ENCODE measurements at places on chromosomes 7 and 10.

GRCh38 chr7:4549681-4550080 is 132.4 kb upstream of the FOXK1 start:
- no peak for DNase-seq

- no peak for DNase-seq
Measured at GRCh38 chr10:72173619-72174296, 42.1 kb upstream of the ANAPC16 start.

- no peak for DNase-seq
Measured at GRCh38 chr7:119685906-119686305, 587.1 kb upstream of the KCND2 start.

DNA sequence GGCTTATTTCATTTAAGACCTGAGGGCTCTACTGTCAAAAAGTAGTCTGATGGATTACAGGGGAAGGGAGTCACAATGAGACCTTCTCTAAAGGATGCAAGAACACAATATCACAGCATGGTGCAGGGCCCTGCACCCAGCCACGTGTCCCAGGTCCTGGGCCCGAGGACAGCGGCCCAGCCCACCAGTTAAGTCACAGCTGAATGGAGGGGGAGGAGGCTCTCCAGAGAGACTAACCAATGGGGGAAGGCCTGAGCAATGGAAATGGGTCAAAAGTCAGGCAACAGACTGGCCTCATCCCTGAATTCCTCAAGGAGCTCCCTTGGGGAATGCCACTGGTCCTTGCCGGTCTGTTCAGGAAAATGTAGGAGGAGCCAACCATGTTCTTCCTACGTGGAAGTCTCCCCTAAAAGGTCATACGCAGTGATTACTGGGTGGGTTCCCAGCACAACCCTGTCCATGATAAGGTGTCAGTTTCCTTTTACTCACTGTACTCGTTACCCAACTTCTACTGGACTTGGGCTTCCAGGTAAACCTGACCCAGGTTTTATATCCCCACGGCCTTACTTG is 28.3 kb downstream of the CCDC3 start:
- DNase-seq: no peak

GRCh38 chr10:117417196-117417595 is 42.0 kb upstream of the PDZD8 start:
- no peak for DNase-seq

GRCh38 chr7:128848289-128849155 is 14.1 kb upstream of the ATP6V1F start:
- no peak for DNase-seq

DNA sequence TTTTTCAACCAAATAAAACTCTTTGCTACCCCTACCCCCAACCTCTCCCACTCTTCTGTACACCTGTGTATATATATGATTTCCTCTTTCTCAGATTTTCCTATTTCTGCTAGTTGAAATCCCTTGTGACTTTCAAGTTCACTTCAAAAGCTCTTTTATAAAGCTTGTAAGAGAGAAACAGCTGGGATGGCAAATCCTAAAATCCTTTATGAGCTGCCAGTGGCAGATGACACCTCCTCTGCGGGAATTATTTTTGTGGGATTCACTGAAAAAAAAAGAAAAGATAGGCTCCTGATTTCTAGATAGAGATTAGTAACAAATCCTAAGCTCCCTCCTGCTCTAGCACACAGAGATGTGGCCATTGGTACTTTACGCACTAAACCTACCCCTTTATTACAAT is 92.9 kb downstream of the AHR start:
- DNase-seq: no peak

GRCh38 chr10:130231251-130231741 is 95.1 kb downstream of the GLRX3 start:
- DNase-seq: no peak

GRCh38 chr10:62467527-62467926 is 93.4 kb downstream of the ZNF365 start:
- no peak for DNase-seq

DNA sequence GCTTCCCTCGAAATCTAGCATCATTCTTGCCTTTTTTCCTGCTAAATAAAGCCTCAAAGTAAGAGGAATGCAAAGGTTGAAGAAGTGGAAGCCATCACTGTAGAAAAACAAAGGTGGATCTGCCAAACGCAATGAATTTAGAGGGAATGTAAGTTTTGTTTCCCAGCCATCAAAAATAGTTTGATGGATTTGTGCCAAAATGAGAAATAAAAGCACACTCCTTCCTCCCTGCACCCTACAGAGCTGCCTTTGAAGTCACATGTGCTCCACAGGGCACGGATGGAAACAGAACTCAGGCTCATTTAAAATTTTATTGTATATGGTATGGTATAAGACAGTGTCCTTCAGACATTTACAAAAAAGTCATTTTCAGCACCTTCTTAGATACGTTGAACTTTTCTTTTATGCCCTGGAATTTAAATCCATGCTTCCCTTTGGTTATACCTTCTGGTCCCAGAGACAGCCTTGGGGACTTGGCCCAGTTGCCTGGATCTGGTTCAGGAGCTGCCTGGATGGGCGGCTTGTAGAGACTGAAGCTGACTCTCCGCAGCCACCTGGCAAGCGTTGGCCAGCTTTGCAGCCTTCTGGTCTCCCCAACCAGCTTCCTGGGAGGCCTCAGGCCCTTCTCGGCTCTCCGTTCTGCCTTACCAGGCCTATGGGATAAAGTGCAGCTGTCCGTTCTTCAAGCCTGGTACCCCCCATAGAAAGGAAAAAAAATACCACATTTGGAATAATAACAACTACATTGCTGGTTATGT is 228.5 kb upstream of the NEBL start:
- DNase-seq: no peak

GRCh38 chr7:154696556-154696955 is 306.4 kb downstream of the PAXIP1 start:
- no peak for DNase-seq

DNA sequence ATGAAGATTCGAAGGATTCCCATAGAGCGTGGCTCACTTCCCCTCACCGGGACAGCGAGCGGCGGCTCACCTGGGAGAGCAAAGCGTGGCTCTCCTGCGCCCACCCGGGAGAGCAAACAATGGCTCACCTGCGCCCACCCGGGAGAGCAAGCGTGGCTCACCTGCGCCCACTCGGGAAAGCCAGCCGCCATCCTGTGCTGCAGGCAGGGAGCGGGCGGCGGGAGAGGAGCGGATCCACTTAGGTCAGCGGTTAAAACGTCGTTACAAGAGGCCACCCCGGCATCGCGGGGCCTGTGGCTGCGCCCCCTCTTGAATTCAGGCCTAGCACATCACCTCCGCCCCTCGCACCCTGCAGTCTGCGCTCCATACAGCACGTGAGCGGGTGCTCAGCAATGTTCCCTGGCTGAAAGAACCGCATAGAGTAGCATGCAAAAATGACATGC is 461 bp upstream of the FIGNL1 start:
- peak; percentile 16 for DNase-seq

GRCh38 chr10:80462981-80463741 is 9.1 kb downstream of the TSPAN14 start:
- DNase-seq: no peak

DNA sequence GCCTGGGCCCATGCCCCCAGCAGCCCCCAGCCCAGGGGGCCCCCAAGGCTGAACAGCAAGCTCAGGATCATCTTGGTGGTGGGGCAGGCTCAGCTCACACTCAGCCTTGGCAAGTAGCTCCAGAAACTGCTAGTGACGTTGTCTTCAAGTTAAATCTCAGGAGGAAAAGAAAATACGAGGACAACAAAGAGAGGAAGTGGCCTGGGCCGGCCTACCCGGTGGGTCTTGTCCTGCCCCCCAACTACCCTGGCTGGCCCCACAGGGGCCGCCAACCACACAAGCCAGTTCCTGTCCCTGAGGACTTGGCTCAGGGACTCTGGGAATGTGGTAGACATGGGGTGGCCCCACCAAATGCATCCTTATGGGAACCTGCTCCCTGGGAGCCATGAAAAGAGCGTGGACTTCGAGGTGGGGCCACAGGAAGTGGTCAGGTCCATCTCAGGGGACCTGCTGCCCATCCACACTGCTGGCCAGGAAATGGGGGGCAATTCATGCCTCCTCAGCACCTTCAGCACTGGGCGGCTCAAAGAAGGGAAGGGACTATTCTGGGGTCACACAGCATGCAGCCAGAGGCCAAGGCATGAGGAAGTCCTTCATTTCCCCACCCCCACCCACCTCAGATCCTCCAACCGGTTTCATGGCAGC is at the start of gene MMRN2:
Gene MMRN2 (minus strand): TSS at position 145 of the 645 bp plus-strand sequence. CDS start 74 bp downstream, at position 71.
- no peak for DNase-seq

- no peak for DNase-seq
Measured at GRCh38 chr10:126397640-126398382, 9.5 kb upstream of the ADAM12 start.

DNA sequence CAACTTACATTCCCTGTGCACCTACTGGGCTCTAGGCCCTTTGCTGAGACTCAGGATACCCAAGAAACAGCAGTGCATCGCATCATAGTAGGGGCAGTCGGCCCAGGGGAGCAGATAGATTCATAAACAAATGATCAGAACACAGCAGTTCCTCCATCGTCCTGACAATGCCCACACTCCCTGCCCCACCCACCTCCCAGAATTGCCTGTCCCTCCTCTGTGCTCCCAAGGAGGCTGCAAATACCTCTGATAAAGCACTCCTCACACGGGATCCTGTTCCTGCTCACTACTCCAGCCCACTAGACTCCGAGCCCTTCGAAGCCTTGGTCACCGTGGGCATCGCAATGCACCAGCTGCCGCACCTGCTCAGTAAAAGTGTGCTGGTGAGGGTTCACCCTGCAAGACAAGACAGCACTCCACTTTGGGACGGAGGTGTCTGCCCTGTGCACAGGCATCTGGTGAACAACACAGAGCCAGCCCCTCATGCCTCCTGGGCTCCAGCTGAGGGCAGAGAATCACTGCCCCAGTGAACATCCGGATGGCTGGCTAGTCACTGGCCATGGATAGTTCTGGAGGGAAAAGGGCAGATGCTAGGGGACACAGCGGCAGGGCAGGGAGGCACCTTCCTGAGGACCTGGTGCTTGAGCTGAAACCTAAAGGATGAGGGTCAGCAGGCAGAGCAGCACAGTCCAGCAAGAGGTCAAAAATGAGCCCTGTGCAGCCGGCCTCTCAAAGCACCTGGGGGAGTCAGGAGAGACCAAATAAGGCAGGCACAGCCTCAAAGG is 60.7 kb downstream of the TNS3 start:
- DNase-seq: no peak

- DNase-seq: no peak
Measured at GRCh38 chr7:22723181-22723601, 3.8 kb upstream of the IL6 start.

- DNase-seq: no peak
Measured at GRCh38 chr7:155213955-155214740, 83.5 kb upstream of the INSIG1 start.

GRCh38 chr7:16512097-16512496 is 14.5 kb upstream of the LRRC72 start:
- DNase-seq: no peak

GRCh38 chr10:29895456-29895855 is 163.9 kb downstream of the JCAD start:
- DNase-seq: no peak

- no peak for DNase-seq
Measured at GRCh38 chr7:118350260-118350659, 125.8 kb downstream of the ANKRD7 start.

GRCh38 chr7:83347945-83348444 is 185.3 kb upstream of the PCLO start:
- no peak for DNase-seq

- peak; percentile 1 for DNase-seq
Measured at GRCh38 chr10:46225597-46225996, 61.2 kb upstream of the ANTXRL start.

GRCh38 chr7:110564246-110564645 is 526.7 kb upstream of the LRRN3 start:
- DNase-seq: no peak

DNA sequence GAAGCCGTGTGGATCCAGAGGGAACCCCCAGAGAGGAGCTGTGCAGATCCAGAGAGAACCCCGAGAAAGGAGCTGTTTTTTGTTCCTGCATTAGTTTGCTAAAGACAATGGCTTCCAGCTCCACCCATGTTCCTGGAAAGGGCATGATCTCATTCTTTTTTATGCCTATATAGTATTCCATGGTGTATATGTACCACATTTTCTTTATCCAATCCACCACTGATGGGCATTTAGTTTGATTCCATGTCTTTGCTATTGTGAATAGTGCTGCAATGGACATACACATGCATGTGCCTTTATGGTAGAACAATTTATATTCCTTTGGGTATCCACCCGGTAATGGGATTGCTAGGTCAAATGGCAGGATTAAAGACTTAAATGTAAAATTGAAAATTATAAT is 95.4 kb upstream of the RHEB start:
- no peak for DNase-seq

DNA sequence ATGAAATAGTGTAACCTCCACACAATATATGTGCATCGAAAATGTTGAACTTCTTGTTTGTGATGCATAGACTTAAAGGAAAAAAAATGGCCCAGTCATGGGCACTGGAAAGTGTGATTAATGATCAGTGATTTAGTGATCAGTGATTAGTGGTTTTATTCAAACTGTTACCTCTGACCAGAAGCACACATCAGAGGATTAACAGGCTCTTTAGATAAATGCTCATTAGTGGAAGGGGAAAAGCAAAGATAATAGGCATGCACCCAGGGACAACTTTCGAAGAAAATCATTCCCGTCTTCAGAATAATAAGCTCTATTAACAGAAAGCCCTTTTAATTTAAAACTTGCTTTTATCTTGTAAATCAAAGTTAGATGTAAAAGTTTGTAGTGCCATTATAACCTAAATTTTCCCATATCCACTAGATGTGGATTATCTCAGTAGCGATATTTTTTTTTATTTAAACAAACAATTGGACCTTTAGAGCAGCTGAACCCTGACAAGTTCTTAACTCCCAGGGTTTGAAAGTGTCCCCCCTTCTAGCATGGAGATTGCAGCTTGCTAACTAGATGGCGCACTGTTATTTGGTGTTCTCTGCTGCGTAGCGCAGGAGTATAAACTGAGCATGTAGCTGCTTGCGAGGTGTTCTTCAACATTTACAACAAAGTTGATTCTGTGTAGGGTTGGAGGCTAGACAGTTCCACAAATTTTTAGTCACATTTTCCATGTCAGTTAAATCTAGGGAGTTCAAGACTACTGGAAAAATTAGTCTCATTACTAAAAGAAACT is at the start of gene CREB5:
Gene CREB5 (plus strand): TSS at position 643 of the 787 bp plus-strand sequence. CDS start 397 bp downstream, outside the sequence.
- DNase-seq: no peak

GRCh38 chr10:62108759-62109586 is 159.7 kb downstream of the RTKN2 start:
- no peak for DNase-seq

DNA sequence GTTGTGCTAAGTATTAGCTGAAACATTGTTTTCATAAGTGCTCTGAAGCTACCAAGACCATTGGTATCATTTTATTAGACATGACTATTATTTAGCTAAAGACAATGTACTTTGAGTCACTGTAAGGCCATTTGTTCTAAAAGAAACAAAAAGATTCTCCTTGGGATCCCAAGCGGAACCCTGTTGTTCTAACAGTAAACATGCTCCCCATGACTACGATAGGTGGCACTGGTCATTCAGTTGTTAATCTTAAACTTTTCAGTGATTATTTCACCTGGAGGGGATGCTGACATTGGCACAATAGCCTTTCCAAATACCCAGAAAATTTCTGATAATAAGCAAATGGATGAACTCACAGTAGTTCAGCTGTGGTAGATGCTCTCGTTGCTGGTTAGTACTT is 715.0 kb downstream of the AUTS2 start:
- DNase-seq: no peak
